ENCODE measurements at places on chromosomes 3 and 15.
A peak's percentile ranks its signal among the peaks of the same experiment; 100 is the strongest.

- no peak for DNase-seq
Measured at GRCh38 chr3:14440531-14441239, 38.3 kb downstream of the SLC6A6 start.

- no peak for DNase-seq
Measured at GRCh38 chr3:191138937-191139336, 60.1 kb upstream of the OSTN start.

DNA sequence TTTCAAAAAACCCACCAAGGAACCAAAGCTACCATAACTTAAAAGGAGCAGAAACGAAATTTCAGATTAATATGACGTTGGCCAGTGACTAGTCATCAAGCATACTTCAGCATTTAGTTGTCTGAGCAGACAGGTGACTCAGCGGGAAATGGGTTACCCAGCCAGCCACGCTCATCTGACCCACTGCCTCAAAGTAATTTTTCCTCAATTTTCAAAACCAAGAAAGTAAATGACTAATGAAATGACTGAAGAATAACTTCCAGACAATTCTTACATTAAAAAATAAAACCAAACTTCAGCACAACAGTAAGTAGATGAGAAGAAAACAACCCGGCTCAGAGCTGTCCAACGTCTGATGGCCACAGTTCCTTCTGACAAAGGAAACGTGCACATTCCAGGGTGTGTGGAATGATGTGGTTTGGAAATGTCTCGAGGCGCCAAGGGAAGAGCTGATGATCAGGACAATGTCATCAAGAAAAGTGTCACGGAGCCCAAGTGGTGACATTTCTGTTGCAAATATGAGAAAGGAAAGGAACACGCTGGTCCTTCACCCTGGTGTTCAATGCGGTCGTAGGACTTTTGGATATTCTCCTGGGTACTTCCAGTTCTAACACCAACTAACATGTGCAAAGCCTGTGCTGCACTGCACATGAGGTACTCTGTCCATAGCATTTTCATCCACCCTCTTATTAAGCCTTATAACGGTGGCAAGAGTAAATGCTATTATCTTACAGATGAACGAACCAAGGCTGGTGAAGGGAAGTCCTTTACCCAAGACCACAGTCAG lies 79.1 kb downstream of the FOXP1 start:
- no peak for DNase-seq

GRCh38 chr15:26767169-26767670 lies 5.6 kb downstream of the GABRB3 start:
- DNase-seq, result no peak

DNA sequence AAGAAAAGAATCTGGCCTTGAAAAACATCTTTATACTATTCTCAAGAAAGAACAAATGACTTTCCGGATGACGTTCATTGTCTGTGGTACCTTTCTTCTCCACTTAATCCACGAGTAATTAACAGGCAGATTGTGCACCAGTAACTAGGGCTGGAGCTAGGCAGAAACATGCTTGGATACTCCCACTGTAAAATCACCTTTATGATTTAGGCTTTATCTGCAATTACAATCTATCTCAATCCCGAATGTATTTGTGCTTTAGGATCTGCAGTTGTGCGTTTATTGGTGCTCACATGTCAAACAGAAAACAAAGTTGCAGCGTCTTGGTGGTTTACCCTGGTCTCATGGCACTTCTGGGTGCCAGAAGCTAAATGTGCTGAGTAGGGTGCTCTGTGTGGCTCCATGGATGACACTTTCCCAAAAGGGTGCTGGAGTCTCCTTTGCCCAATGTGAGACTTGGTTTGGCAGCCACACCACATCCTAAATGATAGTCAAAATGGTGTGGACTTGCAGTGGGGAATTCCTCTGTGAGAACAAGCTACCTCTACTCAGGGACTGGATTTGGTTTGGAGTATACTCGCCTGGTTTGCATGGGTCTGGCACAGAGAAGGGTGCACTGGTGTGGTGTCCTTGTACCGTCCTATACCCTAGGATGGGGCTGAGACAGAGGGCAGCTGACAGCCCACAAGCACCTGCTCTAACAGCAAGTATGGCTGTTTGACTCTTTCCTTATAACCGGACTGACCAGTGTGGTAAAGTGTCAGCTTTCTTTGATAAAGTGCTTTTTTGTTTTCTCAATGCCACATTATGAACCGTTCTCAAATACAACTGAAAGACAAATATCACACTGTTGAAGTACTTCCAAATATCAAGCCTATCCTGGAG lies 7.7 kb downstream of the SERP1 start:
- DNase-seq, result no peak

- no peak for DNase-seq
Measured at GRCh38 chr3:10627884-10628572, 122.6 kb upstream of the ATP2B2 start.

GRCh38 chr3:152185891-152186630 lies 82.7 kb upstream of the MBNL1 start:
- no peak for DNase-seq

- no peak for DNase-seq
Measured at GRCh38 chr15:99117563-99118257, 12.8 kb downstream of the SYNM start.

- DNase-seq, result no peak
Measured at GRCh38 chr15:100533886-100534285, 5.1 kb upstream of the CERS3 start.

DNA sequence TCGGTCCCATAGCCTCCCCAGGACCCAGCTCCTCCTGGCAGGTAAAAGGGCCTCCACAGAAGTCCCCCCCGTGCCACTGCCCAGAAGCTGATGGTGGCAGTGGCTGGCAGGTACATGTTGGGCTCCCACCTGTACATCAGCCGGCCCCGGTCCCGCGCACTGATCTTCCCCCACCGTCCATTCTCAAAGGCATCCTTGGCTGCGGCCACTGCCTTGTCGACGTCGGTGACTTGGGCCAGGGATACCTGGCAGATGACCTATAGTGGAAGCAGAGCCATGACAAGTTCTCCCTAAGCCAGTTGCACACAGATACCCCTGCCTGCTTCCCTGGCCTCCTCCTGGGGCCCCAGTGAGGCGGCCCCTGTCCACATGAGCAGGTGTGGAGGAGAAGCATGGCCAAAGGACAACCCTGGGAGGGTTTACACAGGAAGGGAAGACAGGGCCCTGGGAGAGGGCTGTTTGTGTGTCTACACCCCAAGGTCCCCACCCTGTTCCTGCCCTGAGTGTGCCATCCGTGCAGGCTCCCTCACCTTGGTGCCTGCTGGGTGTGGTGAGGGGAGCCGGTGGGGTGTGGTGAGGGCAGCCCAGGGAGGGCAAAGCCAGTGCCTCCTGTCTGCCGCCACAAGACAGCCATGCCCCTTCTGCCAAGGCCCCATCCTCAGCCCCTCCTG lies 44.8 kb downstream of the ALDH1L1 start:
- peak; percentile 46 for DNase-seq

- peak; percentile 74 for DNase-seq
Measured at GRCh38 chr3:64484289-64484992, 203.4 kb downstream of the ADAMTS9 start.

- no peak for DNase-seq
Measured at GRCh38 chr3:81602781-81603180, 158.7 kb downstream of the GBE1 start.

- no peak for DNase-seq
Measured at GRCh38 chr3:143419611-143420010, 300.0 kb downstream of the CHST2 start.
